ENCODE measurements at places on chromosomes 3 and 15. TPM values are rescaled to one million over a fixed set of nuclear protein-coding genes. Genes with fewer than 3 reads are reported as not detected.
A peak's percentile ranks its signal among the peaks of the same experiment; 100 is the strongest.

TMC3 gene
- total RNA-seq, result not detected

GCHFR gene
- 33.8 TPM for total RNA-seq

GP9 gene
- total RNA-seq, result not detected

TPM1 gene
- 5,368 TPM for total RNA-seq

EPHB1 gene
- total RNA-seq, result 1.9 TPM

LRIG1 gene
- 179 TPM for total RNA-seq

ABI3BP gene
- total RNA-seq, result 56.3 TPM

GRCh38 chr15:42143356-42143755 lies 13.1 kb downstream of the PLA2G4F start:
- DNase-seq, result no peak

- no peak for DNase-seq
These were observed 108.1 kb upstream of the LSAMP start for GRCh38 chr3:116553355-116553754.

DNA sequence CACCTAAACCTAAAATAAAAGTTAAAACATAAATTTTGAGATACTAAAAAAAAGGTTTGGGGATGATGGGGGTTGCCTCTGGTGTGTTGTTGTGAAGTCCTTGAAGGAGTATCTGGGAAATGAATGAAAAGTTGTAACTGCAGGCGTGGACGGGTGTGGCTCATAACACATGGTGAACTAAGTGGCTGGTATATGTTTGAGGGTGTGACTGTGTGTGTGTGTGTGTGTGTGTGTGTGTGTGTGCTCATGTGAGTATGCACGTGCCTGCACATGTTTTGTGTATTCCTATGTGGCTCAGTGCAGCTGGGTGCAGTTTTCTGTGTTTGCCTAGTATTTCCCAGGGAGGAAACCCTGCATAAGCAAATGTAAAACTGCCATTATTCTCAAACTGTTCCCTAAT lies 229.9 kb upstream of the TRIM42 start:
- no peak for DNase-seq

DNA sequence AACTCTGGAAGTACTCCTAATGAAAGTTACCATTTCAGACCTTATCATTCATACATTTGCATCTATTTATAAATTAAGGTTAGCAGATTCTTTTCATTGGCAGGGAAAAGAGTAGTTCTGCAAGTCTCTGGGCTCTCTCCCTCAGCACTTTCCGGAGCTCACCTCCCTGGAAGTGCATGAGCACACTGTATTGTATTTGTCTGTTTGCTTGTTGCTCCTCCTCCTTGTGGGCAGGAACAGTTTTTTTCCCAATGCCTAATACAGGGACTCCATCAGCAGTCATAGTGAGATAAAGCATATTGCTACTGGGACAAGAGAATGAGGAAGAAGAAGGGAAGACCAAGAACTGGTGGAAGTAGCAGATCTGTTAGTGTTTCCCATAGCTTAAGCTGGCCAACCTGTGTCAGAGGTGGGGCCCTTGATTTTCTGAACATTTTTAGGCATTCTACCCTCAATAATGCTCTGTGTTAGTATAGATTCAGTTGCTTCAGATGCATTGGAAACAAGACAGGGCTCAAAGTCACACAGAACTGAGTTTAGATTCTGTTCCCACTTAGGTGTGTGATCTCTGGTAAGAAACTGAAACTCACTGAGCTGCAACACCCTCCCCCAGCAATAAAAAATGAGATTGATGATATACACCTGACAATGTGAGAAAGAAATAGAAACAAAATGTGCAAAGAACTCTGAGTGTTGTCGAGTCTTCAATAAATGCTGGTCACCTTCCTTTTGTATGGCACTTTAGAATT lies 407.8 kb downstream of the TUSC7 start:
- no peak for DNase-seq

DNA sequence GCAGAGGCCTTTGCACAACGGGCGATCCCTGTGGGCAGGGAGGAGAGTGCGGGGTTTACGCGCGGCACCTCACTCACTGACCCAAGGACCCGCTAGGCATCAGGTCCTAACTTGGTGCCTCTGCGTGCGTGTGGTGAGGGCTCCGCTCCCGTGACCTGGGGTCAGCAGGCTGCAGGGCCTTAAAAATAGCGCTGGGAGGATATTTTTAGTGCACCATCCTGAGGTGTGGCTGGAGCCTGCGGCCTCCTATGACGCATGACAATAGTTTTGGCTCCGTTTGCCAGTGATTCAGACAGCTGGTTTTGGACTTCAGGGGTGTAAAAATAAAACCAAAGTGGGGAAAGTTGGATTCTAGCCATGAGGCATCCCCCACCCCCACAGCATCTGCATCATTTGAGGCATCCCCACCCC lies 139.0 kb downstream of the FAM43A start:
- DNase-seq, result peak; percentile 60

DNA sequence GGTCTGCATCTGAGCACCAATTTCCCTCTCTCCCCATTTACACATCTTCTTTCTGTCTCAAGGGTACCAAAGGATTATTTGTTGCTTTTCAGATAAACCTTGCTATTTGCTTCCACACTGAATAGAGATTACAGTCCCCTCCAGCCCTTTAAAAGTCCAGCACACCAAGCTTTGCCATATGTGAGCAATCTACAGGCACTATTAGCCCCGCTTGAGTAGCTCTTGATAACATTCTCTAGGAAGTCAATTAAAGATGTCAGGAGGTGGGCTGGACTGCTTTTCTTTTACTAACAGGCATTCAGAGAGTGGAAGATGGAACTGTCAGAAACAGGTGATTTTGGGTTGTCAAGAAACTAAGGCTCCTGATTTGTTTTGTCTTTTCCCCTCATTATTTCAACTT lies 417.0 kb downstream of the ROBO2 start:
- no peak for DNase-seq

DNA sequence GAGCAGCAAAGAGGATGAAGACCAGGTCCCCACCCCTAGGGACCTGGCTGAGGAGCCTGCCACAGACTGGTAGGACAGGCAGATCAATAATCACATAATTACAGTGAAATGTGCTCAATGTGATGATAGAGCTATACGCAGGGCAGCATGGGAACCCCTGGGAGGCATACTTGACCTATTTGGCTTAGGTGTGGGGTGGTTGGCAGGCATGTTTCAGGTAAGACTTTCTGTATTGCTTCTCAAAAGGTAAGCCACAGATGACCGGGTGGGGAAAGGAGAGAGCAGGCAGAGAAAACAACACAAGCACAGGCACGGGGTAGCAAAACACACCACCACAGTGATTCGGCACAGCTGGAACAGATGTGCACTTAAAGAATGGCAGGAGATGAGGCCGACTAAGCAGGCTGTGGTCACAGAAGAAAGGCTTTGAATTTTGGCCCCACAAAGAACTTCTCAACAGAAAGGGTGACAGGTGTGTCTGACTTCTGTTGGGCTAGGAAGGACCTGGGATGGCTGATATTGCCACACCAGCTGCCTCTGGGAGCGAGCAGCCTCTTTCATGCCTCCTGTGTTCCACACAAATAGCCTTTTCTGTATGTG lies 64.1 kb downstream of the ABCC5 start:
- no peak for DNase-seq

DNA sequence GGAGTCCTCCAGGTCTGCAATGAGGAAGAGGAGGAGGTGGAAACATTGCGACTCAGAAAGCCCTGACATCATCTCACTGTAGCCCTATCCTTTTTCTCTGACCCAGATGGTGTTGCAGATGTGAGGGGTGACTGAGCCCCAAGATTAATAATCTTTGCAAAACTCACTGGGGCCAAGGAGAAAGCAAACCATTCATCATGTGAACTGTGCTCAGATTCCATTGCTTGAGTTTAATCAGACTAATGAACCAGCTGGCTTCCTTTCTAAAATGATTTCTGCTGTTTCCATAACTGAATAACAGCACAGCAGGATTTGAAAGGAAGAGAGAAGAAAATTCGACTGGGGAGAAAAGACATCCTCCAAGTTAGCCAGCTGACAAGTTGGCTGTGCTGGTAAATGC lies 13.4 kb upstream of the DGKG start:
- no peak for DNase-seq

DNA sequence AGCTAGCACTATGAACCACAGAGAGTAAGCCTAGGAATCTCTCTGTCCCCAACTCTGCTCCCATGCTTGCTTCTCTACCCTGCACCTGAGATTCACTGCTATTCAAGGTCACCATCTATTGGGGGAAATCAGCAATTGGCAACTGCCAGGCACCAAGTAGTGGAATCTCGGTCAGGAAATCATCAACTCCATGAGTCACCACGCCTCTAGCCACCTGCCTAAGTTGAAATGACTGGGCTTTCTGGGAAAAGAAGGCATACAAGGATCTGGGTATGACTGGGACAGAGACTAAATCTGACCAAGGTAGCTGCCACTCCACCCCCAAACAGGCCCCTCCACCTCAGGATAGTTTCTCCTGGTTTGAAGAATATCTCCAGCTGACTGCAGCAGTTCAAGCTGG lies 464.1 kb upstream of the CBLB start:
- no peak for DNase-seq

DNA sequence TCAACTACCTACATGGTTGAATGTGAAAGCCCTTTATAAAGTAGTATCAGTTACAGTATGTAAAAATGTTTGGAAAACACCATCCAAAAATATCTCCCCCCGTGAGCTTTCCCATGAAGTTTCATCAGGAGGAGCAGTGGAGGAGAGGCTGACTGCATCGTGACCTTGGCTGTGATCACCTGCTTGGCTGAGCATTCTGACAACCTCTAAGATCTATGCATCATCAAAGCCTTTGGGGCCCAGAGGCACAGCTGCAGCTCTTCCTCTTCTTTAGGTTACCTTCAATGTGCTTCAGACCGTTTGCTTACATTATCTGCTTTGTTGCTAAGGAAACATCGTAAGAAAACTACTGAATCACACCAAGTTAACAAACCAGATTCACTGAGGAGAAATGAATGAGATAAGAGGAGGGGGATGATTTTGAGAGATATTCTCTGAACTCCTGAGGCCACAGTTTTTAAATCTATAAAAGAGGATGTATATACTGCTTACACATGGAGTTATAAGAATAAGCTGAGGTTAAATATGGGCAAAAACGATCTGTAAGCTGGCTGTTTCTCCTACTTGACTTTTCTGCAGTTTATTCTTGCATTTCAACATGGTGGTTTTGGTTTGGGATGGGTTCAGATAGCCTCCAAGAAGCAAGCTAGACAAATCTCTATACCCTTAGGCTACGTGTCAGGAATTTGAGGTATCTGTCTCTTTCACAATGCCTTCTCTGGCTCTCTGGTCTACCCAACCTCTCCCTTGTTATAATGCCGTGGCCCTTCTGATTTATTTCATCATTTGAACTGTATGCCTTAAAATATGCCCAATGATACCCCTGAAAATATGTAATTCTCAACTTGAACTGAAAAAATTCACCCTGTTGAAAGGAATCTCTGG lies 4.0 kb downstream of the GCSAM start:
- no peak for DNase-seq

Data from right atrium auricular region (tissue), 2 donors.